ENCODE measurements at places on chromosomes 6 and 20.

- no peak for DNase-seq
These were observed 407.5 kb upstream of the PLCB4 start for GRCh38 chr20:8661229-8661952.

DNA sequence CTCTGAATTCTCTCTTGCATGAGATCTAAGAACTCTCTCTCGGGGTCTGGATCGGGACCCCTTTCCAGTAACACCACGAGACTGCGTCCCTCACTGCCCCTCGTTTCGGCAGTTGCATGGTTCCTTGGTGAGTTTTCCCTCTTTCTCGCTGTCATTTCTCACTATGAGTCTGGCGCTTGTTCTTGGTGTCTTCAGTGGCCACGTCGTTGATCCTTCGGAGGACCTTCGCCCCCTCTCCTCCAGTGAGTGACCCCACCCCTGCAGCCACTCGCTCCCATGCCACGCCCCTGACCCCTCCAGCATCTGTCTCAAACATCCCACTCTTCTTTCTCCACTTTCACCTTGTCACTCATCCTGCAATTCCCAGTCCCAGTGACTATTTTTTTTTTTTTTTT is 23.0 kb downstream of the SYNJ2 start:
- DNase-seq: no peak

GRCh38 chr20:57514273-57514751 is 10.6 kb downstream of the CTCFL start:
- DNase-seq: peak; percentile 54

DNA sequence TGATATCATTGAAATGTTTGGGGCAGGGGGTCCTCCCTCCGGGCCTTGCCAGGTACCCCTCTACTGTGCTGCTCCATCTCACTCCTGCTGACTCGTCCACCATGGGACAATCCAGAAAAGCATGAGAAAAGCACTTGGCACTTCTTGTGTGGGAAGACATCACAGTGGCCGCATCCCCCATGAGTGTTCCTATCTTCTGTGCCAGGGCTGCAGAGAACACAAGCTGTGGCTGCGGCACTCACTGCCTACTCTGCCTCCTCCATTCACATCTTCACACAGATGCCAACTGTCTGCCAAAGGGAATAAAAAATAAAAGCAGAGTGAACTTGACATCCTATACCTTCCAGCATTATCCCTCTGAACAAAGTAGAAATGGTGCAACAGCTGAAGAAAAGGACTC is 117.4 kb upstream of the PROKR2 start:
- DNase-seq: no peak

GRCh38 chr20:45157962-45158361 is 16.7 kb upstream of the PI3 start:
- DNase-seq: no peak

DNA sequence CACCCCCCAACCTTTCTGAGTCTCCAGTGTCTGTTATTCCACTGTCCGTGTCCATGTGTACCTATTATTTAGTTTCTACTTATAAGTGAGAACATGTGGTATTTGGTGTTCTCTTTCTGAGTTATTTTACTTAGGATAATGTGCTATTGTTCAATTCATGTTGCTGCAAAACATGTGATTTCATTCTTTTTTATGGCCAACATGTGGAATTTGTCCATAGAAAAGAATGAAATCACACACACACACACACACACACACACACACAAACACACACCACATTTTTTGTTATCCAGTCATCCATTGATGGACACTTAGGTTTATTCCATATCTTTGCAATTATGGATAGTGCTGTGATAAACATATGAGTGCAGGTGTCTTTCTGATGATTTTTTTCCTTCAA is 23.5 kb downstream of the IGF2R start:
- no peak for DNase-seq

DNA sequence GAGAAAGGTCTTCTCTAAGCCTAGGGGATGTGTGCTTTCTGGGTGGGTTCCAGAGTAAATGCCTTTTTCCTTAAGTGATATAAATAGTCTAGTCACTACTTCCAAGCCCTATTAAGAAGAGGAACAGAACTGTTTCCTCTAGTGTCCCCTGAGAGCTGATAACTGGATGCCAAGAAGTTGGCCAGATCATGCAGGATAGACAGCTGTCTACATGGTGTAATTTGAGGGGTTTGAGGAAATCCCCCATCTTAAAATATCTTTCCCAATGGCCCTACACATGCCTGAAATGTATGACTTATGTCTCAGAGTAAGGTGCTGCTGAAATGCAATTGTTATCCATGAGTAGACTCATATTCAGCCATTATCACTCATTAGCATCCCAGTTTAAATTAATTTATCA is 20.2 kb upstream of the PIM1 start:
- DNase-seq: no peak

GRCh38 chr6:41451039-41451438 is 95.1 kb upstream of the FOXP4 start:
- DNase-seq: no peak

All from CD4-positive, alpha-beta T cell treated with Interleukin-17A for 4 hours (primary cell).